ENCODE measurements at places on chromosomes 4 and X.

DNA sequence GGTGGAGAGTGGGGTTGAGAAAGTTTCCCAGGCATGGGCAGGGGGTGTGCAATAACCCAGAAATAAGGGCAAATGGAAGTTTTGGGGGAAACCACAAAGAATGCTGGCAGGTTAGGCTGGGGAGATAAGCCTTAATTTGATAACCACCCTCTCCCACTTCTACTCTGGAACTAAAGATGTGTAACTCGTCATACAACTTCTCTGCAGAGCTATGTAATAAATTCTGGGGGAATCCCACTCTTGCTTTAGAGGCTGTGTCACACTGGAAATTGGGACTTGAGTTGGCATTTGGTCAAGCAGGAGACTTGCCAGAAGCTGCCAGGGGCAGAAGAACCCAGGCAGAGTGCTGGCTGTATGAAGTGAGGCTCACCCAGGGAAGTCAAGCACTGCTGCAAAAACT lies 170.9 kb upstream of the CPEB2 start:
- DNase-seq: no peak

GRCh38 chr4:6873291-6873690 lies 36.3 kb upstream of the TBC1D14 start:
- no peak for DNase-seq

- no peak for DNase-seq
Observed at GRCh38 chr4:26321373-26322221, 783 bp downstream of the RBPJ start.

- no peak for DNase-seq
Observed at GRCh38 chr4:137541181-137541580, 8.9 kb upstream of the PCDH18 start.

DNA sequence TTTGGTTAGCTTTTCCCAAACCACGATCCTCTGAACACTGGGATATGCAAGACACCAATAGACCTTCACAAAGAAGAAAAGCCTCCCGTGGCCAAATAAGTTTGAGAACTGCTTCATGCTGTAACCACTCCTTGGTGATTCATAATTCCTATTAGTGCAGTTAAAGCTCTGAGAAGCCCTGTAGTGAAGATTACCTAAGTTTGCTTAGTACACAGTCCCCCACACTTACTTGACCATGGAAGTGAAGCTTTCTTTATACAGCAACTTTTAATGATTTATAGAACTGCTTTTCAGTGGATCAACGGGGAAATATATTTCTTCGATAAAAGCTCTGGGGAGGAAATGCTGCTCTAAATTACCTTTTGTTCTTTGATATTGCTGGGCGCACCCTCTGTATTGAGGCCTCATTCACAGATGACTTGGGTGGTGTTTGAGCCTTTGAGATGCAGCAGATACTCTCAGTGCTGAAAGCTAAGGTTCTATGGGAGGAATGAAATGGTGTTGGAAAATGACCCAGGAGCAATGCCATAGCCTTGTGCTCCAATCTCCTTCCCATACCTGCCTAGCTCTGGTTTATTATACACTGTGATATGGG lies 67.4 kb downstream of the CBLL2 start:
- no peak for DNase-seq

DNA sequence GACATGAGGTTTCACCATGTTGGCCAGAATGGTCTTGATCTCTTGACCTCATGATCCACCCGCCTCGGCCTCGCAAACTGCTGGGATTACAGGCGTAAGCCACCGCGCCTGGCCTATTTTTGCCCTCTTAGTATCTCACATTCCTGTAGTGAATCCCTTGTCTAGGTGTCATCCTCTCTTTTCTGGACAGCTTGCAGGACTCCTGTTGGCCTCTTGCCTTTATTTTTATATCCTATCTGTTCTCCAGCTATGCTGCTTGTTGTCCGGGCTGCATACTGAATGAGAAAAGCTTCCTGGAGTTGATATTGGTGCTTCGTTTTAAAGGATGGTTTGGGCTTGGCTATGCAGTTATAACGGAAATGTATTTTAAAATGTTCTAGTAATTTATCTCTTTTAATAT lies 148.6 kb downstream of the TLL1 start:
- no peak for DNase-seq

DNA sequence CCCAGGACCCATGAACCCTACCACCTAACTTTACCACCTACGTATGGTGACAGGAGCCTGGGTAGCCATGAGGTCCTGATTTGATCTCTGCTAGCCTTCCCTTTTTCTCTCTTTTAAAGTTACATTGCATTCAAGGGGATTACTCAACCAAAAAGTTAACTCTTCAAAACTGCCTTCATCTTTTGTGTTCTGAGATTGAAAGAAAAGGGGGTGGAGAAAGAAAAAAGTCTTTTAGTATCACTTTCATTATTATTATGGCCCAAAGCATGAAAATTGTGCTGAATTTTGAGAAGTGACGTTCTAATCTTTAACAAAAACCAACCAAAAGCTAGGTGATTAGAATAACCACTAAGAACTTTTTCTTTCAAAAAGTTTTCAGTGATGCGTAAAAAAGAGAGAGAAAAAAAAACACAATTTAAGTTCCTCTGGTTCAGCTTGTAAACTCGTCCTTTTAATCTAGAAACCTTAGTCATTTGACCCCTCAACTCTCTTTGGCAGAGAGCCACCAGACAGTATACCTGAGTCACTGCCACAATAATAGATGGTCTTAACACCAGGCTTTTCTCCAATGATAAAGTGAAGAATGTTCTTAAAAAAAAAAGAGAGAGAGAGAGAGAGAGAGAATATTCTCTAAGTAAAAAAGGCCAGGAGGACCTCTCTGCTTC lies 347.4 kb upstream of the FGF13 start:
- DNase-seq: no peak
